Fibroblast of skin of scalp (primary cell): ENCODE measurements at places on chromosomes 3 and 15.
A peak's percentile ranks its signal among the peaks of the same experiment; 100 is the strongest.

GRCh38 chr15:32833379-32833821 lies 115.6 kb downstream of the GREM1 start:
- no peak for DNase-seq

DNA sequence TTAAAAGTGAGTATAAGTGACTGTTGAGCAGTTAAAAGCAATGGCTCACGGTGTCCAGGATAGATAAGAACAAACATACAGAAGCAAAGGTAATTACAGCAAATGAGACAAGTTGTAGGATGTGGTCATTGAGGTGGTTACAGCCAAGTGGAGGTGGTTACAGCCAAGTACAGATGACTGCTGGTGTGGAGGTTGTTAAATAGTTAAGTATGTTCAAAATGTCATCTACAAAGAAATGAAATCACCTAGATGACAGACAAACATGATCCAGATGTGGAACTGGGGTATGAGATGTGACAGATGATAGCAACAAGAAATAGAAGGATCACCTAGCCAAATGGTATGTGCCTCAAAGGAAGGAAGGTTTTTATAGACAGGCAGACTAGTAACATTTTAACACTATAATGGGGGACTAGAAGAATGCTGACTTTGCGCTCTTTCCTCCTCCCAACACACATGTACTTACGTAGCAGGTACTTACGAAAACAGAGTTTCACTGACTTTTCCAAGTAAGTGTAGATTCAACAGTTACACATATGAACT lies 6.8 kb upstream of the ANKRD28 start:
- no peak for DNase-seq

DNA sequence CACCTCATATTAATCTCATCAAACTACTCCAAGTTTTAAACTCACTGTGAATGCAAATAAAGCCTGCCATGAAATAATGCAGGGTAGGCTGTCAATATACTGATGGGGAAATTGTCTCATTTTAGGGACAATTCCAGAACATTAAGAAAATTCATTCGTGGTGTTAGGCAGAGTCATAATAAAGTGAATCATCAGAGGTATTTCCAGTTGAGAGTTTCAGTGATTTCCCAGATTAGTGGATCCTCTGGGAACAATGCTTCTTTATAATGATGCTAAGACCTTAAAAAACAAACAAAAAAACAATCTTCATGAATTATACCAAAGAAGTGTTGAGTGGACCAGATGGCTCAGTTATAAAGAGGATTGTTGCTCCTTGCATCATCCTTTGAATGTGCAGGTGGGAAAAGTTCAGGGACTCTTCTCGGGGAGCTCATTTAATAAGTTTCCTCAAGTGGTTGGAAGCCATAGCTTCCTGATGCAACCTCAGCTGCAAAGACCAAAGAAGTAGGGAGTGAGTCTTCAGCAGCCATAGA lies 360.9 kb upstream of the TRIM42 start:
- no peak for DNase-seq

DNA sequence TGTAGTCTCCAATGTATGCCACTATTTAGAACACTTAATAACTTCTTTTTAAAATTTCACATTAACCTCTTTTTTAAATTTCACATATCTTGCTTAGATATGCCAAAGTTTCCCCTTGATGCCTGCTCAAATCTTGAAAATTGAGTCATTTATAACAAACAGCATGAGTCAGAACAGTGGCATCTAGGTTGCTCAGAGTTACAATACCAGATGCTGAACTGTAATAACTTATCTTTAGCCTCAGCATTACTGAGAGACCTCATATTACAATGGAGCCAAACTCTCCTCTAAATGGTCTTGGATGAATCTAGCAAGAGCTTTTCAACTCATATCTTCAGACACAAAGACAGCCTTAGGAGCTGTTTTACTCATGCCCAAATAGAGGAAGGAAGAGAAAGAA lies 439.3 kb upstream of the ARPP21 start:
- DNase-seq: peak; percentile 1

- peak; percentile 83 for DNase-seq
Measured at GRCh38 chr3:14170531-14171159, 7.8 kb downstream of the XPC start.

- peak; percentile 73 for DNase-seq
Measured at GRCh38 chr3:138049157-138049919, 39.4 kb downstream of the CLDN18 start.

- DNase-seq: no peak
Measured at GRCh38 chr3:54941690-54942362, 14.0 kb upstream of the LRTM1 start.

DNA sequence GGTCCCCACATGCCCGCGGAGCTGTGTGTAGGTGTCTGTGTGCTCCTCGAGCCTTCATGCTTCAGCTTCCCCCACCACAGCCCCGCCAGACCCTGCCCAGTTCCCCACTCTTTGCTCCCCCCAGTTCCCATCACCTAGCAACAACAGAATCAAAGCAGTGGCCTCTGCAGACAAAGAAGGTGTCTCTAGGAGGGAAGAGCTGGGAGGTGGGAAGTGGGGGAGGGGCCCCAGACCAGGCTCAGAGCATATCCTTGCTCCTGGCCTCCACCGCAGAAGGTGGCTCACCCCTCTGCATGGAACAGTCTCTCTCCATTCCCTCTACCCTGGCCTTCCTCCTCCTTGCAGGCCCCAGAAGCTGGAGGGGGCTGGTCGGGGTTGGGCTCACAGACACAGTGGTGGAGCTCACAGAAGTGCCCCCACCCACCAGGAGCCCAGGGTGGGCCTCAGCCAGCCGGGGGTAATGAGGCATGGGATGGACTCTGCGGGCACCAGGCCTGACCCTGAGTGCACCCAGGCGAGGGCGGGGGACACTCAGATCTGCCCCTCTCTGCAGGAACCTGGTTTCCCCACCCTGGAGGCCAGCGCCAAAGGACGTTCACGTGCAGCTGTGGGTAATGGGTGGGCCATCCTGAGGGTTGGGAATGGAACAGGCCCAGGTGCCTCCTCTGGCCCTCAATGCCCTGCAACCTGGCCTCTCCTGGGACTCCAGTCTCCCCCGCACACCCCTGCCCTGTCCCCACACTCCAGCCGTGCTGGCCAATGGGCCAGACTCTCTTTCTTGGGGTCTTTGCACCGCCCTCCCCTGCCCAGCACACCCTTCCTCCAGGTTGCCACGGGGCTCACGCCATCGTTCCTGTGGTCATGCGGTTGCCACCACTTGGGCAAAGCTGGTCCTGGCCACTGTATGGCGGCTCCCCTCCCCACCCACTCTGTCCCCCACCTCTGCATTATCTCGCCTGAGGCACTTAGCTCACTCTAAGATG lies 53.4 kb downstream of the TPRA1 start:
- no peak for DNase-seq

GRCh38 chr15:72379856-72380430 lies 4.1 kb upstream of the HEXA start:
- DNase-seq: no peak

DNA sequence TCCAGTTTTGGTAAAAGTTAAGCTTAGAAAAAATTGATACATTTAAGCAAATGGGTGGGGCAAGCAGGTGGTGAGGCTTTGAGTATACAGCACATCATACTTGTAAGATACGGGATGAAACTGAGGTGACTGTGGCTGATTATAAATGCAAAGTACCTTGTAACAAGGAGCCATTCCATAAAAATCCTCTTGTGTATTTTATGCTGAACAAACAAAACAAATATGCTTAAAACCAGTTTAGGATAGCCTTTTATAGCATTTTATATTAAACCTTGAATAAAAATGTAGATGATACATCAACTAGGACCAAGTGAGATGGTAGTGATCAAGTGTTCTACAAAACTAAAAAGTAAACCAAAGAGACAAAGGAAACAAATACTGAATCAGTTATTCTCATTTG lies 3.4 kb downstream of the PLSCR1 start:
- DNase-seq: no peak

GRCh38 chr15:96693990-96694517 lies 363.6 kb downstream of the NR2F2 start:
- no peak for DNase-seq

DNA sequence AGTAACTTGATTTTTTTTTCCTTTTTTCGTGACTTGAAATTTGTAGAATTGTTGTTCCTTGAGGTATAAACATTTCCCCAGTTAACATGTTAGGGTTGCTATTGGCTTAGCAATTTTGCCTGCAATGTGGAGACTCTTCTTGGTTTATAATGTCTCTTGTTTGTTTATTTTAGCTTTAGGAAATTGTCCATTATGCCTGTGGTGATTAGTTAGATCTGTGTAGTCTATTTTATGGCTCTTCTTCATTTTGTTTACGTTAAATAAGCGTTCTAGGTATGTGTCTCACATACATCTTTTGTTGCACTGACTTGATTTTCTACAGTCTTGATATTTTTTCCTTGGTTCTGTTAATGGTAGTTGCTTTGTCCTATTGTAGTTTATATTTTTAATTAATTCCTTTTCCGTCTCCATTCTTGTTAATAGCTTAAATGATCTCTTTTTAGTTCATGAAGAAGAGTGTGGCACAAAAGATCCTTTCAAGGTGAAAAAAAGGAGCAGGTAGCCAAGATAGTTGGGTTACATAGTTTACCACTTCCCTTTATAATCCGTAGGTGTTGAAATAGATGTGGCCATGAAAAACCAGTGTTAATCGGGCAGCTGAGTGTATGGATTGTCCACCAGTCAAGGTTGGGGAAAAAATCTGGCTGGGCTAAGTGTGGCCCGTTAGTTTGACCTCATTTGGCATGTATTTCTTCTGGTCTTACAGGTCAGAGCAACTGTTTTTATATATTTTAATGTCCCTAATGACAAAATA lies 12.1 kb downstream of the IQGAP1 start:
- no peak for DNase-seq

DNA sequence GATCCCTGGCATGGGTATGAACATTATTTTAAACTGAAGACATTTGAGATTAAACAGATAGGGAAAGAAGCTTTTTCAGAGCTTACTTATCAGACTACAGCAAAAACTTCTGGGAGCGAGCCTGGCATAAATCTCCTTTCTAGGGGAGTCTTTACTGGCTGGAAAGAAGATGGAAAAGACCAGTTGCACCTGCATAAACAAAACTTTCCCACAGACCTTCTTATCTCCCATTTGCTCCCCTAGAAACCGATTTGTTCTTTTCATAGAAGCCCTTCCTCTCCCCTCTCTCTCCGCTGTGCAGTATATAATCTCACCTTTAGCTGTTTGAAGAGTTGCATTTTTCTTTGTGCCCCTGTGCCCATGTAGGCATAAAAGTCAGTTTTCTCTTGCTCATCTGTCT lies 93.2 kb downstream of the CHRNA7 start:
- DNase-seq: no peak

DNA sequence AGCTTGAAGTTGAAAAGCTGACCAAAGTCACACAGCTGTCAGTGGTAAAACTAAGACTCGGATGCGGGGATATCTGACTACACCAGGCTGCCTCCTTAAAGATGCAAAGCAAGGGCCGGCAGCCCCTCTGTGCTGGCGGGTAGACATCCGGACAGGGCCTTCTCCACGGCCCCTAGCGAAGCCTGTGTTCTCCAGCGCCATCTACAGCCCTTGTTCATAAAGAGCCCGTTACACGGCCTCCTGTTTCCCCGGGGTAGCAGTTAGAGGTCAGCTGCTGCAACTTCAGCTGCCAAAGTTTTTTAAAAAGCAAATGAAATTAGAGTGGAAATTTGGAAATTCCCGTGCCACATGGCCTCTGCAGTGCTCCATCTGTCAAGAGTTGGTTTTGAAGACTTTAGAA lies 383.0 kb downstream of the TBL1XR1 start:
- DNase-seq: peak; percentile 55

DNA sequence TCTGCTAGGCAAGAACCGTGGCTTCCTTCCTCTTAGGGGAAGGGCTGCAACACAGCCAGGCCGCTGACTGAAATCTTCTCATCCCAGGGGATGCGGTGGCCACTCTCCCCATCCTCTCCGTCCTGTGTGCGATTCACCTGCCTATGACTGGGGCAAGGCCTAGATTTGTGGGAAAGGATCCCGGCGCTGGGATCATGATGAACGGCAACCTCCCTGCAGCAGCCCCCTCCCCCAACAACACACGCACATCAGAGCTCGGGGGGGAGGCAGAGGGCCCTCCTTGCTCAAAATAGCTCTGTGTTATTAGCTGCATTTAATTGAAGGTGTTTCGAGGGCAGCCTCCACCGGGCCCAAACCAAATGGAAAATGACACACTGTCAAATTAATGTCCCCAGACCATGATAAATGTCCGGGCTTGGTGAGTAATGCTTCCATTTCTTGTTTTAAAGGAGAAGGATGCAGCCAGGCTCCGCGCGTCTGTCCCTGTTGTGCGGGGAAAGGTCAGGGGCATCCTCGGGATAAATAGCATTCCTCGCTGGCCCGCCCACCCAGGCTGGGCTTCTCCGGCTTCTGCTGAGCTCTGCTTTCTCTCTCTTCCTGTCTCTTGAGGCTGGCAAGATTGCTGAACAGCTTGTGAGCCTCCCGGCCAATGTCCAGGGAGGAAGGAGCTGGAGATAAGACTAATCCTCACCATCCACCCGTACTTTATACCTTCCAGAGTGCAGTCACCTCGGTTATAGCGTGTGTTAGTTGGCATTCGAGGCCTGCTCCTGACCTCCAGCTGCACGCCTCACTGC lies 56.4 kb upstream of the TLE3 start:
- no peak for DNase-seq

DNA sequence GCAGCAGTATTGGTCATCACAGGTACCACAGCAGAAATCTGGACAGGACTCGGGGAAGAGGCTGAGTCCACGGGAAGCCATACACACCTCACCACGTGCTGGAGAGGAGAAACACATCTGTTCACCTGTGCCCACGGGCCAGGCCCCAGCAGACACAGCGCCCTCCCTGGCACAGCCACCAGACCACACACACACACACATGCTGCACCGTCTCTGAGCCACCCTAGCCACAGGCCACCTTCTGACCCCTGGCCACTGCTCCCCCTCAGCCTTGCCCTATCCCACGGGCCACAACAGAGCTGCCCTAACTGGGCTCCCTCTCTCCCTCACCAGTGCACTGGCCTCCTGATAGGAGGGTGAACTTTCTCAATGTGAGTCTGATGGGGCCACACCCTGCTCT lies 2.8 kb downstream of the SHISA5 start:
- DNase-seq: no peak

GRCh38 chr15:71733122-71733521 lies 77.2 kb upstream of the NR2E3 start:
- no peak for DNase-seq

- no peak for DNase-seq
Measured at GRCh38 chr3:7962301-7962700, 539.3 kb upstream of the LMCD1 start.

DNA sequence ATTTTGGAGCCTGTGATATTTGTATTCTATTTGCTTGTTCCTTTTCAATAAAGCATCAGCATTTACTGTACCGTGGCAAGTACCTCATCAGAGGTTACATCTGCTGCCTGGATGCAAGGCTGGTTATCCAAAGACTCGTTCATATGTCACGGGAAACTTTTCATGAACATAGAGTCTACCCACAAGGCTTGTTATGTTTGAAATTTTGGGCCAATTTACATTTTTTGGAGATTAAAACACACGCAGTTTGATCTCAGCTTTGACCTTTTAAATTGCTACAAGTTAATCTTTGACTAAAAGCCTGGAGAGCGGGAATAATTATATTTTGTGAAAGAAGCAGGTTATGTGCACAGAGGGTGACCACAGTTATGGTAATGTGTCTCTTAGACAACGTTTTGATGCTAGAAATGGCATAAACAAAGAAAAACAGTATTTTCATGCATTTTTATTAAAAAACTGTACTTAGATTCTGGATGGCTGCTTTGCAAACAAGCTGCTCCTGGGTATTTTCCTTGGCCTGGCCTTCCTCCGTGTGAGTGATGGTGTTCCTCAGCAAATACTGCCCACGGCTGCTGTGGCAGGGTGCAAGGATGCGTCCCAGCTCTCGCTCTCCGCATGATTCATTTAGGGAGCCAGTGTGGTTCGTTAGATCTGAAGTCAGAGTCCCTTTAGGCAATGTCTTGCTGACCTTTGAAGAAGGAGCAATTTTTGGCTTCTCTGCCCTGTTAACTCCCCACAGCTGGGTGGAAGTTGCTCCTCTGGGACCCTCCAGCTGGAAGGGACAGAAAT lies 27.1 kb downstream of the CHST2 start:
- DNase-seq: no peak
